Activated CD8-positive, alpha-beta memory T cell treated with anti-CD3 and anti-CD28 coated beads, Interleukin-2, amount 50 U/mL, for 4 hours (primary cell): ENCODE measurements at places on chromosomes 3 and 15.

DNA sequence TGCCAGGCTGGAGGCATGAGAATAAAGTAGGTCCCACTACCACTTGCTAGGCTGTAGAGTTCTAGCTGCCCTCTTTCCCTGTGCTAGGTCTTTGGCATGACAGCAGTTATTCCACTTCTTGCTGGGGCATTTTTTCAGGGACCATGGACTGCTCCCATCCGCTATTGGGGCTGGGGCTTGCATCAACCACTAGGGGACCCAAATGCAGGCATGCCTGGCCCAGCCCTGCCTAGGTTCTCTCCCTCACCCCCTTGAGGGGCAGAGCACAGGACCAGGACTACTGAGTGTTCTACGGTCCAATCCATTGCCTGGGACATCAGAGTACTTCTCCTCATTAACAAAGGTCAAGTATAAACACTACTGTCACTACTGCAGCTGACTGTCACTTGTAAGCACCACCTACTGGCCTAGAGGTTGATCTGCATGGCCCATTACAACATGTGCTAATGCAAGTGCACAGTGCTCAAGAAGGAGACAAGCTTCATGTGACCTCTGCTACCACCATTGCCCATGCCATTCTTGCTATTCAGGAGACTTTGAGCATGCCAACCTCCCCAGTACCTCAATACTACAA is 270.5 kb downstream of the MBNL1 start:
- DNase-seq, result no peak

DNA sequence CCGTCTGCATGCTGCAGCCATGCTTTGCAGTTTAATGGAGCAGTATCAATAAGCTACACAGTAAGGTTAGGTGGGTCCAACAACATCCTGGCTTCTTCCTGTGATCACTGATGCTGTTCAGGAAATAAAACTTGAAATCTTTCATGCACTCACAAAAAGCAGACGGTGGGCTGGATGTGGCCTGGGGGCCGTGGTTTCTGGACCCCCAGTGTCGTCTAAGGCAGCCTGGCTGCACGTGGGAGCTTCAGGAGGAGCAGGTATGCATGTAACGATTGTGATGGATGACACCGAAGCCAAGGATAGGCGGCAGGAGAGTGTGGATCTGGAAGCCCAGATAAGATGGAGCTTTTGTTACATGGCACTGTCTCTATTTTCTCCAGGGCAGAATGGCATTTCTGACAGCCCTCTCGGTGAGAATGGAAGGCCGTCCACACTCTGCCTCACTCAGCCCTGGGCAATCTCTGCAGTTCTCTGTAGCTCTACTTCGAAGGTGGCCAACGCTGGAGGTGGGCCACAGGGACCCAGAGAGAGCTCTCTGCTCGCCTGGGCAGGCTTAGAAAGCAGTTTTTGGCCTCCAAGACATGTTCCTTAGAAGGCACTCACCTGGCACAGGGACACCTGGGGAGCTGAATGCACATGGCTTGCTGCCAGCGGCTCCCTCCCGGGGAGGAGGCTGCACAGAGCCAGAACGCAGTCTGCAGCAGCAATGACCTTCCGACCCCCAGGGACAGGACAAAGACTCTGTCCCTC is 46.4 kb upstream of the IQSEC1 start:
- no peak for DNase-seq

DNA sequence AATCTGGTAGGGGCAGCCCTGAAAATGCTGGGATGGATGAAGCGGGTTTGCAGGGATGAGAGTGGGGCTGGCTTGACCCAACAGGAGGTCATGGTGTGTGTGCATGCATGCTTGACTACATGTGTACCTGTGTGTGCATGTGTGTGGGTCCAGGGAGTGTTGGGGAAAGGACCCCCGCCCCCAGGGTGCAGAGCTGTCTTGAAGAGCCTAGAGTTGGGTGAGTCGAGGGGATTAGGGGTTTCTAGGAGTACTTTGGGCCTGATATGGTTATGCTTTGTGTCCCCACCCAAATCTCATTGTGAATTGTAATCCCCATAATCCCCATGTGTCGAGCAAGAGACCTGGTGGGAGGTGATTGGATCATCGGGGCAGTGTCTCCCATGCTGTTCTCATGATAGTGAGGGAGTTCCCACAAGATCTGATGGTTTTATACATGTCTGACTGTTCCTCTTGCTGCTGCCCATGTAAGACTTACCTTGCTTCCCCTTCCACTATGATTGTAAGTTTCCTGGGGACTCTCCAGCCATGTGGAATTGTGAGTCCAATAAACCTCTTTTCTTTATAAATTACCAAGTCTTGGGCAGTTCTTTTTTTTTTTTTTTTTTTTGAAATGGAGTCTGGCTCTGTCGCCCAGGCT is 5.2 kb upstream of the LCTL start:
- no peak for DNase-seq

DNA sequence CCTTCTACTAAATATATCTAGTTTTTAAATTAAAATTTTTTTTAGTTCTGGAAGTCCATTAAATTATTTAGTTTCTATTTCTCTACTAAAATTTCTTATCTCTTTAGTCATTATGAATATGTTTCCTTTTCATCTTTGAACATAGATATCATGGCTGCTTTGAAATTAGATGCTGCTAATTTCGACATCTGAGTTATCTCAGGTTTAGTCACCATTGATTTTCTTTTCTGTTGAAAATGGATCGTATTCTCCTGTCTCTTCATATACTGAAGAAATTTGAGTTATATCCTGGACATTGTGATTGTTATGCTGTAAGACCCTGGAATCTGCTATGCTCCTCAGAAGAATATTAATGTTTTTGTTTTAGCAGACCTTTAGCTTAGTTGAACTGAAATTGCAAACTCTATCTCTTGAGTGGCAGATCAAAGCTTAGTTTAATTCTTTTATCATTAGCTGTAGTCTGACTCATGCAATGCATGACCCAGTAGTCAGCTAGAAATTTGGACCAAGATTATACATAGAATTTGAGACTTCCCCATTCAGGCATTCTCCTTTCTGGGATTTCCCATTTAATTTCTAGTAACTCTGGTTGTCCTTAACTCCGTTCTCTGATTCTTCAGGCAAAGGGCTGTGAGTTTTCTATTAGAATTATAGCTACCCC is 439.8 kb upstream of the IL12A start:
- no peak for DNase-seq

DNA sequence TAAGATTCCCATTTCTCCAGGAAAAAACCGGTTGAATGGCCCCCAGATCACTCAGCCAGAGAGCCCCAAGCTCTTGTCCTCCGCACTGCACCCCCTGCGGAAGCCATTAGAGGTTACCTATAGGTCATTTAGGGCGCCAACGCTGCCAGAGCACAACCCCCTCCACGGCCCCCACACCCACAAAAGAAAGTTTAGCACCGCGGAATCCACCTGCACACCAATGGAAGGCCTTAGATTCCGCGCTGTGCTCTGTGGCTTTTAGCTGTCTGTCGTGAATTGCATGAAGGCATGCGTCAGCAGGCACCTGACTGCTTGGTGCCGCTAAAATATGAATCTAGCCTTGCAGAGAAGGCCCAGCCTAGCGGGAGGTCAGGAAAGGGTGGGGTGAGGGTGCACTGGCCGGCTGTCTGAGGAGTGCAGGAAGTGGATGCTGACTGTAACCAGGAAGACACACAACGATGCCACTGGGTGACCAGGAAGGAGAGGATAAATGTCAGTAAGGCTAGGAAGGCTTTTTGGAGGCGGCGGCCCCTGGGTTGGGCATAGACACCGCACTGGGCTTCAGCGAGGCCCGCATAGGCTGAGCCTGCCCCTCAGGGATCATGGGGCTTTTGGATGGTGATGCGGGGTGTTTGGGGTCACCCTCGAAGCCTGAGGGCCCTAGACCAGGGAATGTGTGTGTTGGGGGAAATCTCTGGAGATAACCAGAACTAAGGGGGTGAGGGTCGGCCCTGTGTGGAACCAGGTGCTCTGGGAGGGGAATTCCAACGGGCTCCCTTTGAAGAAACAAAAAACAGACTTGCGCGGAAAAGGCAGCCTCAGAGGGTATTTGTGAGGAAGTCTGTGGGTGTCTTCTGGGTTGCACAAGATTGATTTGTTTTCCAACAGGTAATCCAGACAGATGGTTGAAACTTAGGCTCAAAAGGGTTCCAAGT is 976 bp upstream of the NUP210 start:
- DNase-seq, result peak; percentile 70
